ENCODE measurements at places on chromosomes 12 and 14.

GRCh38 chr12:114579389-114579788, 104.6 kb downstream of the TBX3 start:
- DNase-seq = no peak

DNA sequence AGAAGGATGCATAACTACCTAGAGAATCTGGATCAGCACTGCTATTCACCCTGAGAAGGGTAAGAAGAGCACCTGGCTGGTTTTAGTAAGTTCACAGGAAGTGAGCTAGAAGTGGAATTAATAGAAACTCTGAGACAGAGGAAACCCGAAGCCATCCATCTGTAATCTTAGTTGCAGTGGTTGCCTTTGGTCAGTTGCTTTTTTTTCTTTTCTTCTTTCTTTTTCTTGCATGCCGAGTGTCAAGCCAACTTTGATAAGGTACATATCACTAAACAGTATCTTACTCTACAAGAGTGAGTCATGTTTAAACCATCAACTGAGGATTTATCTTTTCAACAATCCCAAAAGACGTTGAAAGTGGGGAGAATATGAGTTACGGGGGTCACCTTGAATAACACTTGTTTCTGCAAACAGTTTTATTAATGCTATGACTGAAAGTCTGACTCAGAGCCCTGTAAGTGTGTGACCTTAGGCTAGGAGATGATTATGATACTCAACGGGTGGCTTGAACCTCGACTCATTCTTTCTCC, 26.7 kb downstream of the C12orf75 start:
- no peak for DNase-seq

- DNase-seq = no peak
Observed at GRCh38 chr12:7127916-7128626, 618 bp downstream of the RBP5 start.

DNA sequence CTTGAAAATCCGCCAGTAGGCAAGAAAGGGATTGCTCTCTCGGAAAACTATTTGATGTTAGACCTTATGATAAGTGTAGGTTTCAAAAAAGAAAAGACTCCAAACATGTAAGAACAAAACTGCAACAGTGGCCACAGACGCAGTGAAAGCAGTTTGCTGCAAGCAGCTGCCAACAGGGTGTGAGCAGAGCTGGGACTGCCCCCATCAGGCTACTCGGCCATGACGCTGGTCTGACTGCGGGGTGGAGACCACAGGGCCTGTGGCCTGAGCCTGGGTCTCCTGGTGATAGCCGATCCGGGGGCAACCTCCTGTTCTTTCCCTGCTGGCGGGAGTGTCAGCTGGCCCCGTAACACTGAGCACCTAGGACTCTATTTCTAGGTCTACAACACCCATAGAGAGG, 63.2 kb downstream of the AMN start:
- no peak for DNase-seq

DNA sequence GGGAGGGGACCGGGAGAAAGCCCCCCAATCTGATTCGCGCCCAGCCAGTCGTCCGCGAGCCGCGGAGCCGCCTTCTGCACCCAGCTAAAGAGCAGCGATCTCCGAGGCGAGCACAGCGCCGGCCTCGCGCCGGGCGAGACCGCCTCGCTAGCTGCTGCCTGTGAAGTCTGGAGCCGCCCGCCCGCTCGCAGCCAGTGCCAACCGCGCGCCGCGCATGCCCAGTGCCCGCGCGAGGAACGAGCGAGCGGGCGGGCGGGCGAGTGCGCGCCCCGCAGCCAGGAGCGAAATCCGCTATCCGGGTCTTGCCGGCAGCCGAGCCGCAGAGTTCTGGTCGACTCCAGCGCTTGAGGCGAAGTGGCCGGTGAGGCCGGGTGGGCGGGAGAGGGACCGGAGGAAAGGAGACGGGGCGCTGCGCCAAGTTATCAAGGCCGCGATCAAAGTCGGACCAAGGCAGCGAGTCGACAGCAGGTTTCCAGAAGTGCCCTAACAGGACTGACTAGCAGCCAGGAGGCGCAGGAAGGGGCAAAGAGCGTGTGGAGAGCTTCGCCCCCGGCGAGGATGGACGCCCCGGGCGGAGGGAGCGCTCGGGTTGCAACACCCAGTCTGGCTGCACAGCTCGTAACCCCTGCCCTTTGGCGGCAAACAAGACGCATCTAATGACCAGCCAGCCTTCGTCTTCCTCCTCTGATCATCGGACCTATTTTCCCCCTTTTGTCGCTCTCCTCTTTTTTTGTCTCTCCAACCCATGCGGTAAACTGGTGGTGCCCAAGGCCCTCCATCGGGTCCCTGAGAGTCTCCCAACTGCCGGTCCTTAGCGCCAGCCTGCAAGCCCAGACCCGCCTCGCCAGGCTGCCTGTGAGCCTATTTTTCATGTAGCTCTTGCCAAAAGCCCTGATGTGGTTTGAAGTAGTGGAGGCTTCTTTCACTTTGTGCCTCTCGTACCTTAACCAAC, at the start of gene EPS8:
Gene EPS8, minus strand, starts transcription at position 169 of the 952 bp plus-strand sequence. CDS start 106,437 bp downstream, outside the sequence.
- DNase-seq = peak; percentile 94

- DNase-seq = no peak
Observed at GRCh38 chr14:92386637-92387036, 63.7 kb downstream of the SLC24A4 start.

- no peak for DNase-seq
Observed at GRCh38 chr12:113854385-113855142, 111.6 kb downstream of the RBM19 start.

GRCh38 chr12:40792792-40793386, 100.7 kb downstream of the CNTN1 start:
- no peak for DNase-seq

- DNase-seq = no peak
Observed at GRCh38 chr12:109621901-109622364, 48.3 kb downstream of the MVK start.

GRCh38 chr12:109120095-109120494, 3.7 kb downstream of the ACACB start:
- no peak for DNase-seq

DNA sequence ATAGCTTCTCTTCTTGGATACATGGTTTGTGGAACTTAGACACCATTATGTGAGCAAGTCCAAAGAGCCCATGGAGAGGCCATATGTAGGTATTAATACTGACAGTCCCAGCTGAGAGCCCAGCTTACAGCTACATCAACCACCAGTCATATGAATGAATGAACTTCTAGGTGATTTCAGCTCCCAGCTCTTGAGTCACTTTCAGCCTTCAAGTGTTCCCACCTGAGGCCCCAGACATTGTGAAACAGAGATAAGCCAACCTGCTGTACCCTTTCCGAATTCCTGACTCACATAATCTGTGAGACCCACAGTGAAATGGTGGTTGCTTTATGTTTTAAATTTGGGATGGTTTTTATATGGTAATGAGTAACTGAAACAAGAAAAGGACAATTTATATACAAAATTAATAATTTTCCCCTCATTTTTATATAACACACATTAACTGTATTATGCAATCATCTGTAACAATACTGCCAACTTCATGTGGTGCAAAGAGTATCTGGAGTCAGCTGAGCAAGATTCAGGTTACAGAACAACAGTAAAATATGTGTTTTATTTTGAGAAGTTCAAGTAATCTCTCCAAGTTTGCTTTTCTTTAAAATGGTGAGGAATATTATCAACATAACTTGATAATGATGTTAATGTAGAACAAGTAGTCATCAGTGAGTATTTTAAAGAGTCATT, 27.7 kb upstream of the FBXO33 start:
- DNase-seq = no peak

DNA sequence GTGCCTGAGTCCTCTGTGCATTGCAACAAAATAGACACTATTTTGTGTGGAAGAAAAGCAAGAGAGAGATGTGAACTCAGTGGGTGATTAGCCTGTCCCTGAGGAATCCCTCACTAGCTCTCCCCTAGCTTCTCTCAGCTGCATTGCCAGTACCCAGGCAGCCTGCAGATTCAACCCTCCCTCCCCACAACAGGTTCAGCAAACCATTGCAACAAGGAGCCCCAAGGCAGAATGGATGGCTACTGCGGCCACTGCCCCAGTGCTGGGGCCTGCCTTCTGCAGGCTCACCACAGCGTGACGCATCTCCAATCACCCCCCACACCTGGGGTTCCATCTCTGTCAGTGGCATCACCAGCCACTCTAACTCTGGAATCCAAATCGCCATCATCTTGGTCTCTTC, 2.3 kb downstream of the CRACR2A start:
- no peak for DNase-seq

- DNase-seq = no peak
Observed at GRCh38 chr14:69088586-69088985, 64.3 kb downstream of the DCAF5 start.

- no peak for DNase-seq
Observed at GRCh38 chr12:53775478-53776145, 23.8 kb upstream of the CISTR start.

DNA sequence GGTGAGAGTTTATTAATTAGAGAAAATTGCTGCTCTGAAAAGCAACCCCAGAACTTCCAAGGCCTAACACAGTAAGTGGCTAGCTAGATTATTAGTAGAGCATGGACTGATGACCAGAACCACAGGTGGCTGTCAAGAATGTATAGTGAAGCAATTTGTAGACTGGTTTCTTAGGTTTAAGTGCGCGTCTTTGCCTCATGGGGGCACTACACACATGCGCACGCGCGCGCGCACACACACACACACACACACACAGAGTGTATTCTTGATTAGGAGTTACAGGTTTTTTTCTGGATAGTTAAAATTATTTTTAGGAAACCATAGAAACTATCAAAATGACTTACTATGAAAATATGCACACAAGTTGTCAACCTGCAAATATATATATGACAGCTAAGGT, 66.5 kb downstream of the BHLHE41 start:
- DNase-seq = no peak

DNA sequence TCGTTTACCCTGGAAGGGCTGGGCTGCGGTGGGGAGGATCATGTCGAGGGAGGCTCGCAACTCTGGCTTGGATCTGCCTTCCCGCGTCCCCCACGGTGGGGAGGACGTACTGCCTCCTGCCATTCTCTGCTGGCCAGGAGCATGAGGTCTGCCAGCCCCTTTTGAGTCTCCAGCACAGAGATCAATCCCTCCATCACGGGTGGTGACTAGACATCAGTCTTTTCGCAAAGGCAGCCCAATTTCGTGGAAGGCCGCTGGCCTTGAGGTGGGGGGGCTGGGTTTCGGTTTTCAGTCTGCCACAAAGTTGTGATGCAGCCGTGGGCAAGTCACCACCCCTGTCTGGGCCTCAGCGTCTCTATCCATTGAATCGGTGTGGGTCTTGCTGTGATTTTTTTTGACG, 62.2 kb downstream of the PRMT8 start:
- no peak for DNase-seq

GRCh38 chr12:106289196-106289681, 13.3 kb upstream of the TCP11L2 start:
- no peak for DNase-seq

DNA sequence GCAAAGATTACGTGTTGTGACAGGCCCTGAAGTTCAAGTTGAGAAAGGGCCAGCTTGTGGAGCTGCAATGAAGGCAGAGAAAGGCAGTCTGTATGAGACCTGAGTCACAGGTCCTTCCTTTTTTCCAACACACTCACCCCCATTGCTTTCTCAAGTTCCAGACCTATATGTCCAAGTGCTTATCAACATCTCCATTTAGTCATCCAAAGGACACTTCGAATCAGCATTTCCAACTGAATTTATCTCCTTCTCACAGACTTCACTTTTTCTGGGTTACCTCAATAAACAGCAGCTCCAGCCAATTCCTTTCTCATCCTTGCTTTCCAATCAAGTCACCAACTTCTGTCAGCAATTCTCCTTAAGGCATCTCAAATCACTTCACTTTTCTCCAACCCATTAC, 56.4 kb upstream of the KIF21A start:
- DNase-seq = no peak

DNA sequence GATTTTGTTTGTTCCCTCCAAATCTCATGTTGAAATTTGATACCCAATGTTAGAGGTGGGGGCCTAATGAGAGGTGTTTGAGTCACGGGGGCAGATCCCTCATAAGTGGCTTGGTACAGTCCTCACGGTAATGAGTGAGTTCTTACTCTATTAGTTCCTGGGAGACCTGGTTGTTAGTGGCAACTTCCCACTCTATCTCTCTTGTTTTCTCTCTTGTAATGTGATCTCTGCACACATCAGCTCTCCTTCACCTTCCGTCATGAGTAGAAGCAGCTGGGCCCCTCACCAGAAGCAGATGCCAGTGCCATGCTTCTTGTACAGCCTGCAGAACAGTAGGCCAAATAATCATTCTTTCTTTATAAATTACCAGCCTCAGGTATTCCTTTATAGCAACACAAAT, 29.6 kb upstream of the KCNK10 start:
- no peak for DNase-seq

GRCh38 chr14:83395321-83395720, 1861.7 kb upstream of the SEL1L start:
- DNase-seq = no peak

- no peak for DNase-seq
Observed at GRCh38 chr12:4330203-4330602, 9.2 kb downstream of the TIGAR start.

GRCh38 chr12:86727160-86727559, 471.0 kb upstream of the MGAT4C start:
- DNase-seq = no peak

GRCh38 chr14:51443195-51444018, 203.4 kb downstream of the TMX1 start:
- DNase-seq = no peak

DNA sequence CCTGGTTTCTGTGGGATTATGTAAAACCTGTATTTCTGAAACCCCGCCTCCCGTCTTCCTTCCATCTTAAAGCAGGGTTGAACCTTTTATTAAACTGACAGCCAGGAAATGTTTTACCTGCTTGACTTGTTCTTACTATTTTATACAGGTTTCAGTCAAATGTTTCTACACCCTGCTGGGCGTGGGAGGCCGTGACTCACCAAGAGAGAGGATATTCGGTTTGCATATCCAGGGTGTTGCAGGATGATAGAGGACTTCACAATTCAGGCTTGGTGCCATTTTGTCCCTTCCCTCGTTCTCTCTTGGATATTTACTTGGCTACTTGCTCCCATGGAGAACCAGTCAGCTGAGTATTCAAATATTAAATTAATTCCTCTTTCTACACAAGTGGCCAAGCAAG, 69.7 kb downstream of the ARF6 start:
- DNase-seq = peak; percentile 70

GRCh38 chr12:119671070-119671469, 3.1 kb downstream of the PRKAB1 start:
- no peak for DNase-seq

DNA sequence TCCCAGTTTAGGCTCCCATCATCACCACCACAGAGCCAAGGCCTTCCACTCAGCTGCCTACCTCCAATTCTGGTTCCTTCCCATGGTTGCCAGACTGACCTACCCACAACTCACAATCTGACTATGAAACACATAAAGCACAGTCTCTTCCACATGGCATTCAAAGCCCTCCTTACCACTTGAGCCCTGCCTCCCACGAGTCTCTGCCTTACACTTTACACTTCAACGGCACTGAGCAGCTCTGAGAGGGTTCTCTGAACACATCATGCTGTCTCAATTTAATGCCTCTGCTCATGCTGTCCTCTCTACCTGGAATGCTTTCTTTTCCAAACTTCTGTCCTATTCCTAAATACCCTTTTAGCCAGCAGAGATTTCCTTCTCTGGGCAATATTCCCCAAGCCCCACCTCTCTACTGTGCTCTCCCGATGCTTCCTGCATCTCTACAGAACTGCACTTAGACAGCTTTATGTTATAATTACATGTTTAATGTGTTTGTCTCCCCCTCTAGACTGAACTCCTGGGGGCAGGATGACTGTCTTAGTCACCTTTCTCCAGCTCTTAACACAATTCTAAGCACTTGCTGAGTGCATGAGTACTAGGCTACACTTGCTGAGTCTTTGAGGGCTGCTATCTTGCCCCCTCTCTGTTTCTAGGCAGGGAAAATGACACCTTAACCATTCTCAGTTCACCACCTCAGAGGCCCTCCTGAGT, 23.5 kb downstream of the FMNL3 start:
- DNase-seq = no peak

Measured in urothelium cell line (cell line).